Sigmoid colon (tissue), 7 donors: ENCODE measurements at places on chromosomes 5 and 9. TPM values are rescaled to one million over a fixed set of nuclear protein-coding genes. Genes with fewer than 3 reads are reported as not detected.

DNA sequence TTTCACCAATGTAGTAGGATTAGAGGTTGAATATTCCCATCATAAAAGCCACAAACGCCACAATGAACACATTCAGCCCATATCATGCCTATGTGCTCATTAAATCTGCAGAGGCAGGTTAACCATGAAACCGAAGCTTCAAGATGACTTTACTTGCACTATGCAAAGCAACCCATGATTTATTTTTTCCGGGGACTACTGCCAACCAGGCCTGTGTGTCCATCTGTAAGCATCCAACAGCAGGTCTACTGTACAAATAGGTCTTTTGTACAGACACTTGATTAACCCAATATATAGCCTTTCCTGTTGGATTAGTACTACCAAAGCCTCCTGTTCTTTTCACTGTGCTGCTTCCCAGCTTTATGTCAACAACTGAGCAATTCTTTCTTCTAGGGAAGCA is 104.9 kb upstream of the CDH10 start:
- no peak for DNase-seq

GRCh38 chr9:131525643-131526565 is 5.2 kb downstream of the UCK1 start:
- no peak for DNase-seq

- no peak for DNase-seq
Measured at GRCh38 chr5:124922255-124922975, 176.0 kb upstream of the ZNF608 start.

The LEAP2 gene
- total RNA-seq: 0.54 TPM

The PLCXD3 gene
- 1.9 TPM for total RNA-seq

The PPIC gene
- total RNA-seq: 26.5 TPM

DNA sequence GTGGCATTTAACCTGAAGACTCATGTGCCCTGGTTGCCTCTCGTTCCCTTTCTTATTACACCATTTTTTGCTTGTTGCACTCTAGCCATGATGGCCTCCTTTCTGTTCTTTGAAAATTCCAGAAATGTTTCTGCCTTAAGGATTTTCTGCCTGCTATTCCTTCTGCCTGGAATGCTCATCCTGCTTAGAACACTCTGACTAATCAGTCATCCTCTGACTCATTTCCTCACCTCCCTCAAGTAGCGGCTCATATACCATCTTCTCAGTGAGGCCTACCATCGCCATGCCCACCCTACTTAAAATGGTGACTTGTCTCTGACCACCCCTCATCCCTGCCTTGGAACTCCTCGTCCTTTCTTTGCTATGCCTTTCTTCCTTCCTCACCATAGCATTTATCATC is 68.8 kb downstream of the KIF4B start:
- DNase-seq: no peak
